ENCODE measurements at places on chromosomes 11 and 22.
A peak's percentile ranks its signal among the peaks of the same experiment; 100 is the strongest.

- H3K27me3 ChIP-seq, result peaks cover 27% of the 10 kb centered on the region
- H3K36me3 ChIP-seq, result no peaks in the 10 kb centered on the region
- H3K4me1 ChIP-seq, result peaks cover 3% of the 10 kb centered on the region
- H3K27ac ChIP-seq, result no peak overlapping the region
- peak; percentile 82 for DNase-seq
- H3K4me3 ChIP-seq, result no peak overlapping the region
Observed at GRCh38 chr22:45645526-45646414, 25.9 kb upstream of the ATXN10 start.

GRCh38 chr11:20364341-20364792 lies 853 bp downstream of the HTATIP2 start:
- peaks cover 25% of the 10 kb centered on the region for H3K36me3 ChIP-seq
- peaks cover 65% of the 10 kb centered on the region for H3K4me1 ChIP-seq
- peak overlapping the region; percentile 84 for H3K27ac ChIP-seq
- no peaks in the 10 kb centered on the region for H3K27me3 ChIP-seq

DNA sequence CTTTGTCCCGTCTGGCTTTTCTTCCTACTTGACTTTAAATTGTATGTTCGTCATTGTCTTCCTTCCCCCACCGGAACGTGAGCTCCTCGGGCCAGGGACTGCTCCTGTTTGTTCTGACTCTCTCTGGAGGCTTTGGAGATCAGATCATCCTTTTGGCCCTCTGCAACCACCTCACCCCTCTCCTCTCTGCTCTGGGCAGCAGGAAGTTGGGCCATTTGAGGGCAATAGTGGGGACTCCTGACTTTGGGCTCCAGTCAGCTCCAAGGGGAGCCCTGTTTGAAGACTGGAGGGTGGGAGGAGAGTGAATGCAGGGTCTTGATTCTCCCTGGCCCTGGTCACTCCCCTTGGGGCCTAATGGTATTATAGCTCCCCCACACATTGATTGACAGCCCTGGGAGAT lies 186.3 kb upstream of the B3GAT1 start:
- no peak overlapping the region for H3K4me3 ChIP-seq
- DNase-seq, result no peak
- no peaks in the 10 kb centered on the region for H3K4me1 ChIP-seq

- peaks cover 76% of the 10 kb centered on the region for H3K4me1 ChIP-seq
- H3K27me3 ChIP-seq, result no peaks in the 10 kb centered on the region
- H3K36me3 ChIP-seq, result peaks cover 2% of the 10 kb centered on the region
- peak overlapping the region; percentile 90 for H3K27ac ChIP-seq
Observed at GRCh38 chr11:46347637-46348311, 511 bp downstream of the DGKZ start.

DNA sequence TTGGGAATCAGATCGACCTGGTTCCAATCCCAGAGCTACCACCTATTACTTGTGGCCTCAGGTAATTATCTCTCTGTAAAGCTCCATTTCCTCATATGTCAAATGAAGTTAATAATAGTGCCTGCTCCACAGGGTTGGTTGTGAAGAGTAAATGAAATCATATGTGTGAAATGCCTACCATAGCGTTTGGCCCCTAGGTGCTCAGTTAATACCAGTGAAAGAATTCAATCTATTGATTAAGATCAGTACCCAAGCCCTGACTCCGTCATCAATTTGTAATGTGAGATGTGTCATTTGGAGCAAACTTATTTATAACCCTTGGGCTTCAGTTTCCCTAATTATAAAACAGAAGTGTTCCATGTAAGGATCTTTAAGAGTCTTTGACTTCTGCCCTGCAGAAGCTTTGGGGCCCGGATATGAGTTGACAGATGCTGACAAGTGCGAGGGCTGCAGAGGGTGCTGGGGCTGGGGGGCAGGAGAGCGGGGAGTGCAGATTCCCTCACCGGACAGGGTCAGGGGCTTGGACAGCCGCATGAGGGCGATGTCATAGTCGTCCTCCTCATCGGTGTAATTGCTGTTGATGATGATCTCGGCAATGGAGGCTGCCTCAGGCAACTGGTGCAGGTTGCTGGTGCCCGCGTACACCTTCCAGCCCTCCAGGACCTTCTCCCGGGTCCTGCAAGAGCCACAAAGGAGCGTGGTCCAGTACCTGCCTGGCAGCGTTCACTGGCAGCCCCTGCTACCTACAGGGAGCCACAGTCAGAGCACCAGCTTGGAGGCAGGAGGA lies 20.9 kb downstream of the TMPRSS13 start:
- H3K4me1 ChIP-seq, result peaks cover 13% of the 10 kb centered on the region
- no peaks in the 10 kb centered on the region for H3K36me3 ChIP-seq
- no peak overlapping the region for H3K27ac ChIP-seq

GRCh38 chr11:5223686-5224085 lies 3.2 kb downstream of the HBB start:
- DNase-seq, result no peak
- no peak overlapping the region for H3K27ac ChIP-seq
- H3K4me1 ChIP-seq, result no peaks in the 10 kb centered on the region
- no peaks in the 10 kb centered on the region for H3K36me3 ChIP-seq
- H3K27me3 ChIP-seq, result no peaks in the 10 kb centered on the region

DNA sequence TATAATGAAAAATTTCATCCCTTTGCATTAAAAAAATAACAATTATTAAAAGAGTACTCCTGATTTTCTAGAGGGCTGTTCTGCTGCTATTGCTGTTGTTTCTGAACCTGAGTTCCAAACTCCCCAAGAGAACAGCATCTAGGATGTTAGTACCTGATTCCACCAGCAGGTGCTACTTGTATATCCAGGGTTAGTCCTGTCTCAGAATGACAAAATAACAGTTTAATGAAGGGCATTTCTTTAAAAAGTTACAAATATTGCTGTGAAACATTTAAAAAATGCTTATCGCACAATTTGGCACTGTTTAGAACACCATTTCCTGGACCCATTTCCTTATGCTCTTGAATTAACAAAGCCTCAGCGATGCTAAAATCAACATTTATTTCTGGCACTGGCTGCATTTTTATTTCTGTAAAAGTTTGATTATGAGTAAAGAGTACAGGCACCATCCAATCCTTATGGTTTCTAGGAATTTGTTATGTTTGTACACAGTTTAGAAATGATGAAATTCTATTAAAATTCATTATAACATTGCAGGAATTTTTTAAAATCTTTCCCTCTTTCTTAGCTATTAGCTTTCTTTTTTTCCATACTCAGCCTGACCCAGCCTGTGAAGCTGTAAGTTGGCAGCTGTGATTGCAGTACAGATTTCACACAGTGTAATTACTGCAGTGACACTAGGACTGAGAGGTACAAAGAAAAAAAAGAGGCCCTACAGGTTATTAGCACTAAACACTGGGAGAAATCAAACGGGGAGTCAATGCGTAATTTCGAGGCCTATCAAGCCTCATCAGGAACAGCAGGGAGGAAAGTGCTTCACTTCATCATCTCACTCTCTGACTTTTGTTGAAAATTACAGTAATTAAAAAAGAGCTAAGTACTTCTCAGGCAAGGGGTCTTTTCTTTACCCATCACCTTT lies 208.8 kb downstream of the DCDC1 start:
- H3K36me3 ChIP-seq, result no peaks in the 10 kb centered on the region
- DNase-seq, result no peak
- no peak overlapping the region for H3K4me3 ChIP-seq
- H3K27ac ChIP-seq, result no peak overlapping the region

- no peak overlapping the region for H3K4me3 ChIP-seq
- H3K4me1 ChIP-seq, result peaks cover 44% of the 10 kb centered on the region
- no peaks in the 10 kb centered on the region for H3K36me3 ChIP-seq
- H3K27me3 ChIP-seq, result no peaks in the 10 kb centered on the region
- no peak for DNase-seq
Observed at GRCh38 chr11:128236506-128237498, 350.6 kb downstream of the ETS1 start.

DNA sequence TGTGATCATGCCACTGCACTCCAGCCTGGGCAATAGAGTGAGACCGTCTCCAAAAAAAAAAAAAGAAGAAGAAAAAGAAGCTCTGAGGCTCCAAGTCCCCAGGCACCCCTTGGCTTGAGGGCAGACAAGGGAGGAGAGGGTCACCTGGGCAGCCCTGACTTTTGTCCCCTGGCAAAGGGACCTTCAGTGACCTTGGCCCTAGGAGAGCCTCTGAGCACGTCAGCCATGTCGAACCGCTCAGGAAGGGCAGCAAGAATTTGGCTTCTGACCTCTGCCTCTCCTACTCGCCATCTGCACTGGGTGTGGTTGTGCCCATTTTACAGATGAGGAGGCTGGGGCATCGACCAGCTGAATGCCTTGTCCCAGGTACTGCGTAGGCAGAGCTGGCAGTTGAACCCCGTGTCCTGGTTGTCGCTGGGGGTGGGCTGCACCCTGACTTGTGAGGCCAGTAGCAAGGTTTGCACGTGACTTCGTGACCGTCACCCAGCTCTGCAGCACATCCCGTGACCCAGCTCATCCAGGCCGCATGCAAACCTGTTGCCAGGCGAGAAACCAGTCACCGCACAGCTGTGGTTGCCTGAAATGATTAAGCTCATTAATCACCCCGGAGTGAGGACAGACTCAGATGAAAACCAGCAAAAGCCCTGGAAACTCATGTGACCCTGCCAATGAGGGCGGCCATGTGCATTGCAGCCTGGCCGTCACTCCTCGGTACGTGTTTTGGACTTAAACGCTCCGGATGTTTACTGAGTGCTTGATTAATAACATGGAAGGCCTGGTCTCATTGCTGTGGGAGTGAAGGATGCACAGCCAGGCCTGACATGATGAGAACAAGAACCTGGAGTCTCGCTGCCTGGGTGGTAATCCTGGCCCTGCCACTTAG lies 47.7 kb upstream of the PPP6R3 start:
- no peak overlapping the region for H3K27ac ChIP-seq
- H3K36me3 ChIP-seq, result no peaks in the 10 kb centered on the region

- peaks cover 16% of the 10 kb centered on the region for H3K27me3 ChIP-seq
- H3K4me3 ChIP-seq, result peak overlapping the region; percentile 80
- peaks cover 6% of the 10 kb centered on the region for H3K4me1 ChIP-seq
- peak; percentile 45 for DNase-seq
Observed at GRCh38 chr11:114059984-114060391, 477 bp downstream of the ZBTB16 start.

GRCh38 chr11:131841925-131842635 lies 471.7 kb downstream of the NTM start:
- H3K27me3 ChIP-seq, result no peaks in the 10 kb centered on the region
- DNase-seq, result no peak
- no peak overlapping the region for H3K27ac ChIP-seq
- no peak overlapping the region for H3K4me3 ChIP-seq

DNA sequence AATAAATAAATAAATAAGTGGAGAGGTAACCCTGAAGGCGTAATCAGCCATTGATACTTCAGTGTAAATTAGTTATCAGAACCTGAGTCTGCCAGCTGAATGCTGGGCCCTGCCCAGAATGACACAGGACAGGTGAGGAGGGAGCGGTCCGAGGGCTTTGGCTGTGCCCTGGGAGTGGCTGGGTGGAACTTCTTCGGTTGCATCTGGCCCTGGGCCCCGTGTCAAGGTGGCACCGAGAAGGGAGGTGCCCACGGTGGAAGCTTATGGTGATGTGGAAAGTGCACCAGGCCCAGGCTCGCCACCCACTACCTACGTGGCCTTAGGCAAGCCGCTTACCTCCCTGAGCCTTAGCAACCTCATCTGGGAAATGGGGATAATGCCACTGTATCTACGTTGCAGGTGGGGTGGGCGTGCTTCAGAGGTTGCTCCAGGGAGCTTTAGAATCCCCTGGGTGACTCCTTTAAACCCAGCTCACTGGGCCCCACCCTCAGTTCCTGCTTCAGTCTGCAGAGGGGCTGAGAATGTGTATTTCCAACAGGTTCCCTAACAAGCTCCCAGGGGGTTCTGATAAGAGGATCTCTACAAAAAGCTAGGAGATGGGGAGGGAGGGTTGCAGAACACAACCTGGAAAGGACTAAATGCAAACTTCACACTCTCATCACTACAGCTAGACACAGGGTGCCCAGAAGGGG lies 38.8 kb downstream of the TXN2 start:
- H3K4me1 ChIP-seq, result peaks cover 22% of the 10 kb centered on the region
- no peaks in the 10 kb centered on the region for H3K36me3 ChIP-seq
- no peak for DNase-seq
- no peak overlapping the region for H3K27ac ChIP-seq
- H3K27me3 ChIP-seq, result no peaks in the 10 kb centered on the region

DNA sequence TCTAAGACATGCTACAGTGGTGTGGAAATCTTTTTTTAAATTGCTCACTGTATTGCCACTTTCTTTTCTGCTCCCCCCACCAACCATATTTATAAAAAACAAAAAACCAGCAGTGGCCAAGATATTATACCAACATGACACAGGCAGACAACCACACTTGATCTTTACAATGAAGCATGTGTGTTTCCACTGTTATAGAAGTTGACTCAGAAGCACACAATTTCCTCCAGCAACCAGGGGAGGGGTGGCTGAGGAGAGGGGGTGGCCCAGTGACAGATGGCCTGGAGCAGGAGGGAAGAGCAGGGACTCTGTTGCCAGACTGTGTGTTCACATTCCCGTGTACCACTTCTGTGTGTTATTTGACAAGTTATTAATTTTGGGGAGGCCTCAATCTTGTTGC lies 14.8 kb downstream of the CD59 start:
- no peak overlapping the region for H3K27ac ChIP-seq
- peak; percentile 27 for DNase-seq
- H3K4me3 ChIP-seq, result no peak overlapping the region
- H3K27me3 ChIP-seq, result no peaks in the 10 kb centered on the region
- peaks cover 44% of the 10 kb centered on the region for H3K4me1 ChIP-seq
- peaks cover 29% of the 10 kb centered on the region for H3K36me3 ChIP-seq

GRCh38 chr22:32632512-32633315 lies 158.1 kb downstream of the FBXO7 start:
- H3K27ac ChIP-seq, result no peak overlapping the region
- H3K4me3 ChIP-seq, result no peak overlapping the region
- no peaks in the 10 kb centered on the region for H3K36me3 ChIP-seq
- H3K4me1 ChIP-seq, result peaks cover 10% of the 10 kb centered on the region
- DNase-seq, result no peak

GRCh38 chr11:96114178-96115064 lies 190.5 kb upstream of the MTMR2 start:
- DNase-seq, result no peak
- no peak overlapping the region for H3K4me3 ChIP-seq
- H3K27ac ChIP-seq, result peak overlapping the region; percentile 53
- no peaks in the 10 kb centered on the region for H3K27me3 ChIP-seq
- peaks cover 18% of the 10 kb centered on the region for H3K36me3 ChIP-seq

DNA sequence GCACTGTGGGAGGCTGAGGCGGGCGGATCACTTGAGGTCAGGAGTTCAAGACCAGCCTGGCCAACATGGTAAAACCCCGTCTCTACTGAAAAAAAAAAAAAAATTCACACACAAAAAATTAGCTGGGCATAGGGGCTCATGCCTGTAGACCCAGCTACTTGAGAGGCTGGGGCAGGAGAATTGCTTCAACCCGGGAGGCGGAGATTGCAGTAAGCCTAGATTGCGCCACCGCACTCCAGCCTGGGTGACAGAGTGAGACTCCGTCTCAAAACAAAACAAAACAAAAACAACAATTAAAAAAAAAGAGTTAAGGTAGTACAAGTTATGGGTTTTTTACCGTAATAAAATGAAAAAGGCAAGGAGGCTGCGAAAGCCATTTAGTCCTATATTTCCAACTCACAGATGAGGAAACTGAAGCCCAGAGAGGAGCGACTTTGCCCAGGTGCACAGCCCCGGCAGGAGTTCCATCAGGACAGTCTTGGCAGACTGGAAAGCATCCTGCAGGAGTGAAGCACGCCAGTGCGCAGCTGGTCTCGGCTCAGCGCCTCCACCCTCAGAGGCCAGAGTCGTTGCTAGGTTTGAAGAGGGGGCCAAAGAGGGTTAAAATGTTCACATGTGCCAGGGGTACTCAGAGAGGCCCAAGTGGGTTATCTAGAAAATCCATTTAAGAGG lies 3.8 kb upstream of the FADS3 start:
- H3K4me1 ChIP-seq, result peaks cover 9% of the 10 kb centered on the region
- no peaks in the 10 kb centered on the region for H3K27me3 ChIP-seq
- no peak overlapping the region for H3K4me3 ChIP-seq
- no peak for DNase-seq
- no peak overlapping the region for H3K27ac ChIP-seq

- H3K27me3 ChIP-seq, result no peaks in the 10 kb centered on the region
- H3K4me3 ChIP-seq, result no peak overlapping the region
- H3K27ac ChIP-seq, result no peak overlapping the region
- no peaks in the 10 kb centered on the region for H3K4me1 ChIP-seq
Observed at GRCh38 chr11:38667359-38667758, 2069.3 kb upstream of the RAG2 start.

Measured in activated CD4-positive, alpha-beta memory T cell treated with anti-CD3 and anti-CD28 coated beads for 36 hours (primary cell).